ENCODE measurements at places on chromosomes 2 and 18.
A peak's percentile ranks its signal among the peaks of the same experiment; 100 is the strongest.

DNA sequence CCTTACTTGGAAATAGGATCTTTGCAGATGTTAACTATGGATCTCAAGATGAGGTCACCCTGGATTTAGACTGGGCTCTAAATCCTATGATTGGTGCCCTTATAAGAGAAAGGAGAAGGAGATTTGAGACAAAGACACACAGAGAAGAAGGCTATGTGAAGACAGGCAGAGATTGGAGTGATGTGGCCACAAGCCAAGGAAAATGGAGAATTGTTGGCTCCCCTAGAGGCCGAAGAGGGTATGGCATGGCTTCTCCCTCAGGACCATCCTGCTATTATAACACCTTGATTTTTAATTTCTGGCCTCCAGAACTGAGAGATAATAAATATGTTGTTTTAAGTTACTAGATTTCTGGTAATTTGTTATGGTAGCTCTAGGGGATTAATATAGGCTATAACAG lies 7.6 kb downstream of the CYBRD1 start:
- DNase-seq, result no peak

DNA sequence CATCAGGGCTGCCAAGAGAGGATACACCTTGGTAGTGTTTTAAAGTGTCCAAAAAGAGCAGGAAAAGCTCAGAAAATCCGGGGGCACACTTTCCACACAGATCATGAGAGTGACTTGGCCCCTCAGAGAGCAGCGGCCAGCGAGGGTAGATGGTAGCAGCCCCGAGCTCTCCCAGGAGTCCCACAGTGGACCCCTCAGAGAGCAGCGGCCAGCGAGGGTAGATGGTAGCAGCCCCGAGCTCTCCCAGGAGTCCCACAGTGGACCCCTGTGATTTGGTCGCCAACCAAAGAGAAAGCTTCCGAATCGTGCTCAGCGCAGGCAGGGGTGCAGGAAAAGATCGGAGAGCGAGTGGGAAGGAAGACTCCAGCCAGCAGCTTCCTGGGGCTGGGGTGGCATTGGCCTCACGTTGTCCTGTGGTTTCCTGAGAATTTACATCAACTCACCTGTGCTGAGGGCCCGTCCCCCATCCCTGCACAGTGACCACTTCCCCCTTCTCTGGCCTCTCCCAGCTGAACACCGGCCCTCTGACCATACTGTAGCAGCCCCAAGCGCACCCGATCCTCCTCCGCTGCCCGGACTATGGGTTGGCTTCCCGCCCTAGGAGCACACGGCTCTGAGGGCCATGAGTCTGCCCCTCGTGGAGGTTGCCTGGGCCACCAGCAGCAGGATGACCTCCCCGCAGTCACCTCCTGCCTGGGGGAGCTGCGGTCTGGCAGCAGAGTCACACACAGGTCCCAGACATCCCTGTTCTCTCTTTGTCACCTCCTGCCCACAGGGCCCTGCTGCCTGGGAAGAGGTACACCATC lies 33.7 kb downstream of the MTERF4 start:
- no peak for DNase-seq

DNA sequence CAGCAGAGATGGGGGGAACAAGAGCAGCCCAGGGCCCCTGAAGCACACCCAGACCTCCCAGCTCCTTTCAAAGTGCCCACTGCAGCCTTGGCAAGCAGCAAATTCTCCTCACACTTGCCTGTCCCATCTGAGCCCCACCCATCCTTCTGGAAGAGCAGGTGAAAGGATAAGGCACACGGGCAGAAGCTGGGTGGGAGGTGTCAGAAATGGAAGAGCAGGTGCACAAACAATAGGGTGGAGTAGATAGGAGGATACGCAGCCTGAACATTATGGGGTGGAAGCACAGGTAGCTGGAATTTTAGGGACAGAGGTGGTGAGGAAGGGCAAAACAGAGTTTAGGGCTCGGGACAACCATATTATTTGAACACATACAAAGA lies 69.2 kb downstream of the TNS1 start:
- DNase-seq, result no peak

DNA sequence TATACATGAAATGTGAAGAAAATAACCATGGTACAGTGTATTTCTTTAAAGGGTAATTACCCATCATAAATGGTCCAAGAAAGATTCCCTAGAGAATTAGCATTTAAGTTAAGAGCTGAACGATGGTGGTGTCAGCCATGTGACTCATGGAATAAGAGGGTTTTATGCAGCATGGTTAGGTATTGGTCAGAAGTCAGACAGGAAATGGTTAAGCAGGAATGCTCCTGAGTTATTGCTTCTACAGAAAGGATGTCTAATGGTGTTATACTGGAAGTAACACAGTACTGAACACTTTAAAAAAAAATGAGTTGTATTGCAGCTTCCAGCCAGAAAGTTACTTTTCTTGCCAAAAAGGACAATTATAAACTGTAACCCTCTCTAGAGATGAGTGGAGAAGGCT lies 72.7 kb upstream of the UBE2E3 start:
- DNase-seq, result no peak

- no peak for DNase-seq
These were observed 214.7 kb downstream of the SEPTIN10 start for GRCh38 chr2:109399066-109399465.

DNA sequence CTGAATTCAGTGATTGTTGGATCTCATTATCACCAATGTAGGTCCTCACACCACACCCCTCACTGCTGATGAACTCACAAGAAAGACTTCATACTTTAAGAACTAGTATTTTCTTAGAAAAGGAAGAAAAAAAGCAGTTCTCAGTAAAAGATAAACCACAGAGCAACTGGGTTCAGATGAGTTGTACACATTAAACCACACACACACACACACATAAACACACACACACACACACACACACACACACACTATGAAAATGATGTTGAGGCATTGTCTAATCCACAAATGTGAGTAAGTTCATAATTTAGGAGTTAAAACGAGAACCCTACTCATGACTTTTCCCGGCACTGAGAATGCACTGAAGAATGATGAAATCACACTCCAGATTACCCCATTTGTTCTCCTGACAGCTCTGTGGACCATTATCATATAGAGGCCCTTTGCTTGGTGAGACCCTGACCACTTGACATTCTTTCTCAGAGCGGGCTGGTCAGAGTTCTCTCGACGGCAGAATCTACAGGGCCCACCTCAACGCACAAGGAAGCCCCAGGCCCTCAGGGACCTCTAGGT lies 106.2 kb downstream of the BCL2 start:
- no peak for DNase-seq

DNA sequence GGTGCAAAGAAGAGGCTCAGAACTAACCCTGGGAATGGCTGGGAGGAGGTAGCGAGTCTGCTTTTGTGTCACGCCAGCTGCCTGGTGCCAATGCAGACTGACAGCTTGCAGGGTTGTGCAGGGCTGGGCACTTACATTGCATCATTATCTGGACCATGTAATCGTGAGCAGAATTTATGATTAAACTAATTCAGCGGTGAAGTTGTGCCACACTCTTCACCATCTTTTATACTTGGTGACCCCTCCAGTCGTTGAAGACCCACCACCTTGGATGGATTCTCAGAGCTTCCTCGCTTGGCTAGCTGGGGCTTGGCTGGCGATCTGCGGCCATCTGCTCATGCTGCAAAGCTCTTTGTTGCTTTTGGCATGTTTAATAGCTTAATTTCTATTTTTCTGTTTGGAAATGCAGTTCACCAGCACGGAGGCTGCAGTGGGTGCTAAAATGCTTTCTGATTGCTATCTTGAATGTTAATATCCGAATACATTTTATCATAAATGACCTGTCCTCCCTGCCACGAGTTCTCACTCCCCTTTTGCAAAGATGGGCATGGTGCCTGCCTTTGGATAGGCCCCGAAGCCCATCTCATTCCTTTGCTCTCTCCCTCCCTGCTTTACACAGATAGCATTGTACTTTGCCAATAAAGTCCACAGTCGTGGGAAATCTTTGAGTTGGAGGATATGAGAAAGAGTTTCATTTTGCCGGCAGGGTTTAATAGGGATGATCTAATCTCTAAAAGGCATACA lies 188.2 kb downstream of the PRKCE start:
- DNase-seq, result peak; percentile 52

- DNase-seq, result no peak
These were observed 114.5 kb downstream of the METTL8 start for GRCh38 chr2:171319164-171319810.

- no peak for DNase-seq
These were observed 3.2 kb upstream of the FAM98A start for GRCh38 chr2:33602201-33602830.

DNA sequence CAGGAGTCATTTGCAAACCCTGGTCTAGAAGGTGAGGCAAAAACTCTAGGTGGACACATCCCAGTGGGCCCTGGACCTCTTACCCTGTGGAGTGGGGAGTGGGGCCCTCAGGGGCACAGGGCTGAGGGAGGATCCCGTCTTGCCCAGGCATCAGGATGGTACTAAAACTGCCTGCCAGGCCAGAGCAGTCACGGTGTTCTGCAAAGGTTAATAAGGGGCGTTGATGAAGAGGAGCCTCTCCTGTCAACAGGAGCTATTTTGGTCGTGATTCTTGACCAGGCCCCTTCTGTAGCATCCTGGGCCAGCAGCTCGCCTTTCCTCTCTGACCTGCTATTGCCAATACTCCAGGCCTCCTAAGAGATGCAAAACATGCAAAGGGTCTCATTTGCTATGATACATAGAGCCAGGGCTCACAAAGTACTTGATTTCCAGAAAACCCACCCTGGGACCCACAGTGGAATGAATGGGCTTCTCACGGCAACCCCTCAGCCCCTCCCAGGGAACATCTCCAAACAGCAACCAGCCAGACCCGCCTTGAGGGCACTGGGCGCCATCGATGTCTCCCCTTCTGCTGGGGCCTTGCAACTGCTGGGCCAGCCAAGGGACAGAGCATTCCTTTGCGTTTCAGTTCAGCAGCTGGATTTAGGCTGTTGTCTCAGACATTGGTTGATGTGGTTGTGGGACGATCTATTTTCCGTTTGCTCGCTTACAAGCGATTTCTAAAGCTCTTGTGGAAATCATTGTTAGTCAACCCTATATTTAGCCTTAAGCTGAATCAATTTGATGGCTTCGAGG lies 111.1 kb downstream of the PDCL3 start:
- peak; percentile 58 for DNase-seq

DNA sequence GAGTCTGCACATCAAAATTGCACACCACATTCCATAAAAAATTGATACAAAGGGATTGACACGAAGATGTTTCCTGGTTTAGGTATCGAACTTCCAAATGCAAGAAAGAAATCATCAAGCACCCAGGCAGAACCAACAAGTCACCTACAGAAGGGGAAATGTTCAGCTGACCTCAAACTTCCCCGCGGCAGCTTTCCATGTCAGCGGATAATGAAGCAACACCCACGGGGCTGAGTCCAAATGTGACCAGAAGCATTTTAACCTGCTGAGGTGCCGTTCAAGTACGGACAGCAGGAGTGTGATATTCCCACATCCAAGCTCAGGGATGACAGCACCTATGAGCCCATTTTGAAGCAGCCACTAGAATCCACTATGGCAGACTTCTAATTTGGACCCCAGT lies 124.9 kb downstream of the GALNT14 start:
- no peak for DNase-seq

DNA sequence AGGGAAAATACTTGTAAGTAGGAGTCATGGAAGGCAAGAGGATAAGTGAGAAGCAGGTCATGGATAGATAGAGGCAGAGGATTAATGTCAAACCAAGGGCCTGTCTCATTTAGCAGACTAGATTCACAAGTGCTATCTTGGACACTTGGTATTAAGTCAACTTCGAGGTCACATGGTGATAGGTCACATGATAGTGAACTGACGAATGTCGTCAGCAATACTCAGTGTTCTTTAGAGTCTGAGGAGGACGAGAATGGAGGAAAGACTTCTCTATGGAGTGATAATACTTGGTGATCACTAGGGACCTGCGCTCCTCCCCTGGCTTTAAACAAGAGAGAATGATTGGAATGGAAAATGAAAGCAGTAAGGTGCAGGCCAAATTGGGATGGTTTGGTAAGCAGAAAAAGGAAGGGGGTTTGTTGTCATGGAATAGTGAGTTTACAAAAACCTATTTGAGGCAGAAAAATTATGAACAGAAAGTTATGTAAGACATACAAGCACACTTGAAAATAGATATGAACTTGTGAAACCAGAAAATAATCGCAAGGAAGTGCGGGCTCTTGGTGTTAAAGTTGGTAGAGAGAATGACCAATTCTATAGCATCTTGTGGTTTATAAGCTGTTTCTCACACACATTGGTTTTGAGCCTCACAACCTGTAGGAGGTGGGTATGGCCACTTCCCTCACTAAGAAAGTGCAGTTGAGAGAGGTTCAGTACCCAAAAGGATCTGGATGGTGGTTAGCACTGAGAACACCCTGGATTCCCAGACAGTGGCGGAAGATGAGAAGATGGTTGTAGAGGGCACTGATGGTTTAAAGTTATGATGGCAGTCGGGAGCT lies 141.5 kb downstream of the WDSUB1 start:
- DNase-seq, result no peak

- no peak for DNase-seq
These were observed 68.8 kb upstream of the GLS start for GRCh38 chr2:190811811-190812210.

DNA sequence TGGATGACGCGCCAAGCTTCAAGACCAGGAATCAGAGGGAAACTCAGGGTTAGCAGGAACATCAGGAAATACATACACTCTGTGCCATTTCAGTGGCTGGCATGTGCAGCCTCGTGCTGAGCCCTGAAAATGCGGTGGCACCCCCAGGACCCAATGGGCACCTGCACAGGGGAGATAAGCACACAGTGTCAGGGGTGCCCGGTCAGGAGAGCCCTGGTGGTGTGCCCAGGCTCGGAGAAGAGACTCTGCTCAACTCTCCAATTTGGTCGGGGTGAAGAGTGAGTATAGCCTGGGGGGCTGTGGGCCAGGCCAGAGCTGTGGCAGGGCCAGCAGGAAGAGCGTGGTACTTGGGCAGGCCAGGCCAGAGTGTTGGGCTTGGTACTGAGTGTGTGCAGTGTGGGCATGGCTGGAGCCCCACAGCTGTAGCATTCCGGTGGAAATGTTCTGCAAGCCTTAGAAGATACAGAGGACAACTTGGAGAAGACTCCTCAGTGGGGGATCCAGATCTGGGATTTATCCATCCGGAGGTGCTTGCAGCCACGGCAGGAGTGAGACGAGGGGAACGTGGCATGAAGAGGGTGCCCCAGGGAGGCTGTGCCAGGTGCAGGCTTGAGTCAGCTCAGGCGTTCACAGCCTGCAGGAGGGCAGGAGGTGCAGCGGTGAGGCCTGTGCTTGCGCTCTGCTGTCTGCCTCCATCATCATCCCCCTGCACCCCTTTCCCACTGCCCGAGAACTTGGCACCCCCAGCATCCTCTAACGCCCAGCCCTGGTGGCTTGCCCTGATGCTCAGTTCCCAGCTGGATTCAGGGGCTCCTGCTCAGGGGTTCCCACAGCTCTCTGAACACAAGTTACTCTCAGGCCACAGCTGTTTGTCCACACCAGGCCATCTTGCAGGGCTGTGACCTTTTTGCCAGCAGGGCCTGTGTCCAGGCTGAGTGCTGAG lies 451.7 kb upstream of the HS6ST1 start:
- no peak for DNase-seq

GRCh38 chr2:55995902-55996301 lies 72.3 kb upstream of the EFEMP1 start:
- no peak for DNase-seq

- DNase-seq, result no peak
These were observed 150.6 kb upstream of the EPC2 start for GRCh38 chr2:148493822-148494563.
